ENCODE measurements at places on chromosomes 7 and 10.

GRCh38 chr7:2151237-2151636 is 81.5 kb downstream of the MAD1L1 start:
- no peak for DNase-seq

DNA sequence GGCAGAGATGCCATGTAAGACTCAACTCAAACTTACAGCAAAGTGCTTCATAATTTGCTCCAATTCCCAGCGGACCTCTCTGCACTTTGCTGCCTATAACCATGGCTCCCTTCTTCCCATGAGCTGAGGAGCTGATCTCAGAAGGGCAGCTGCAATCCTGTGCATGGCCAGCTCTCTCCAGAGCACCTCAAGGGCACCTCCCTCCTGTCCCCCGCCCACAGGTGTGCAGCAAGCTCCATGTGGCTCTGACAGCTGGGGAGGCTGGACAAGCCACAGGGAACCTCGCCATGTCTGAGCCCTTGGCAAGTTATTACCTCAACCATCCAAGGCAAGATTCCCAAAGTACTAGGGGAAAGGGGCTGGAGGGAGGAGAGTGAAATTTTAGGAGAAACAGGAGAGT is 61.1 kb upstream of the DDC start:
- no peak for DNase-seq

- DNase-seq, result no peak
Measured at GRCh38 chr10:130902929-130903328, 408.6 kb downstream of the TCERG1L start.

DNA sequence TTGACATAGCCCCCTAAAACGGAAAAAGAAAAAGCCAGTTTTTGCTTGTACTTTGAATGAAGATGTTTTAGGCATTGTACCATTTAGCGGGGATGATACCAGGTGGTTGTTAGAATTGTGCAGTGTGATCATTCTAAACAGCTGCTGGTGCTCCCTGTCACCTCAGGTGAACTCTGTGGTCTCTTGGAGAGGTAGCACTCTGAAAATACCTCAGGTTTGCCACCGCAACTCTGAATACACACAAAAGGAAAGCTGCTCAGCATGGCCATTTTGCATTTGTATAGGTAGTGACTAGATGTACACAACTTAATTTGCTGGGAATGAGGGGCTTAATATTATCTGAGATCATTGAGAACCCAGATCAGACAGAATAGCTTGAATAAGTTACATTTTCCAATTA is 52.6 kb downstream of the PLEKHA8 start:
- DNase-seq, result no peak

DNA sequence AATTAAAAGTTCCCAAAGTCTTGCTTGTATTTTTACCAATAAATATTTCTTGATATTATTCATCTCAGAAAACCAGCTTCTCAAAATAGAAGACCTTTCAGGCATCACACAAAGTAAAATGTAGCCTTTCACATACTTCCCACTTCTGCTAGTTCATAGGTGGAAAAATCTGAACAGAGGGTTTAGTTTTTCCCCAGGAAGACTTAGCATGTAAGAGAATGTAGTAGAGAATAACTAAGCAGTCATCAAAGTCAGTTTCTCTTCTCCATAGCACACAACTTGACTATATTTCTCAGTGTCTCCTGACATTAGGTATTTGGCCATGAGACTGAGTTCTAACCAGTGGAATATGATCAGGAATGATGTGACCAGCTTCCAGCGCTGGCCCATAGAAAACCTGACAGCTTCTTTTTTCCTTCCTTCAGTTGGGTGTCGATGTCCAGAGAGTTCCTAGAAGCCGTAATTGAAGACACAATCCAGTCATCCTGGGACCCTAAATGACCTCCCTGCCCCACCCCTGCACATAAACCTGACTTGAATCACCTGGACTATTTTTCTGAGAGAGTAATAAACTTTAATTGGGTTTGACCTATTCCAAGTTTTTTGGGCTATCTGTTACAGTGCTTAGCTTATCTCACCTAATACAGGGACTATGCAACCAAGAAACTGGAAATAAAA is 67.5 kb upstream of the WNT16 start:
- DNase-seq, result no peak

Data from AG04450 (cell line).